ENCODE measurements at places on chromosomes 13 and 19.

GRCh38 chr13:111131611-111132010 lies 16.5 kb downstream of the ARHGEF7 start:
- DNase-seq, result no peak

DNA sequence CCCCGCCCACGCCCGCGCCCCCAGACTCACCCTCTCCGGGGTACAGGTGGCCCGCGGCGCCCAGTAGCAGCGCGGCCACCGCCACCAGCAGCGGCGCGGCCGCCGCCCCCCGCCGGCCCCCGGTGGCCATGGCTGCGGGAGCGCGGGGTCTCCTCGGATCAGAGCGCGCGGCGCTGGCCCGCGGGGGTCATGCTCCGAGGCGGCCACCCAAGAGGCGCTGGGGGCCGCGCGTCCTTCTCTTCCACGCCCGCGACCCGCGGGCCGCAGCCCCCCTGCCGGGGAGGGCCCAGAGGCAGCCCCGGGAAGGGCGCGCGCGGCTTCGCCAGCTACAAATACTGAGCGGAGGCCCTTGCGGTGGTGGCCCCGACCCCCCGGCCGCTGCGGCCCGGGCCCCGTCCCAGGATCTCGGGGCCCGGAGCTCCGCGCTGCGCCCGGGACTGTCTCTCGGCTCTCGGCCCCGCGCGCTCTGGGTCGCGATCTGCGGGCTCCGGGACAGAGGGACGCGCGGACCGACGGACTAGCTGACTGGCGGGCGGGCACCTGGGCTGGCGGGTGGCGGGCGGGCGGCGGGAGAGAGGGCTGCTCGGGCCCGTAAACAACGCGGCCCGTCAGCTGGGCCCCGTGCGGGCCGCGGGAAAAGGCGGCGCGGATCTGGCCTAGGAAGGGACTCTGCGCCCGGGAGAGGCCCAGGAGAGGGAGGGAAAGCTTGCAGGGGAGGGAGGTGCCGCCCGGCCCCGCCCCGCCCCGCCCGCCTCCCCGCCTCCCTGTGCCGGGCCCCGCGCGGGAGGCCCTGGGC lies at the start of gene INSR:
Gene INSR, minus strand, starts transcription at position 653 of the 796 bp plus-strand sequence. Its CDS starts 523 bp downstream, at position 130.
- DNase-seq, result peak; percentile 32

DNA sequence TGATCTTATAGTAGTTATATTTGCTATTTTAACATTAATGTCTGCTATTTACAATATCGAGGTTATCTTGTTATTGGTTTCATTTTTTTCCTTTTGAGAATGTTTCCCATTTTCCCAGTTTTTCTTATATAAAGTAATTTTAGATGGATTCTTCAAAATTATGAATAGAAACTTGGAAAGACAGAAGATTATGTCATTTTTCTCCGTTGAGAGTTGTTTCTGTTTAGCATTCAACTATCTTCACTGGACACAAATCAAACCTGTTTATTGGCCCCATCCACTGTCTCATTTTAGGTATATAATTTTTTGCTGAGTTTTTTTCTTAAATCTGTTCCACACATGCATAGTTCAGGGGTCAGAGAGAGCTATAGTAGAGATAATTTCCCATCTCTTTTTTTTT lies 1430.9 kb upstream of the MIR17HG start:
- DNase-seq, result no peak

DNA sequence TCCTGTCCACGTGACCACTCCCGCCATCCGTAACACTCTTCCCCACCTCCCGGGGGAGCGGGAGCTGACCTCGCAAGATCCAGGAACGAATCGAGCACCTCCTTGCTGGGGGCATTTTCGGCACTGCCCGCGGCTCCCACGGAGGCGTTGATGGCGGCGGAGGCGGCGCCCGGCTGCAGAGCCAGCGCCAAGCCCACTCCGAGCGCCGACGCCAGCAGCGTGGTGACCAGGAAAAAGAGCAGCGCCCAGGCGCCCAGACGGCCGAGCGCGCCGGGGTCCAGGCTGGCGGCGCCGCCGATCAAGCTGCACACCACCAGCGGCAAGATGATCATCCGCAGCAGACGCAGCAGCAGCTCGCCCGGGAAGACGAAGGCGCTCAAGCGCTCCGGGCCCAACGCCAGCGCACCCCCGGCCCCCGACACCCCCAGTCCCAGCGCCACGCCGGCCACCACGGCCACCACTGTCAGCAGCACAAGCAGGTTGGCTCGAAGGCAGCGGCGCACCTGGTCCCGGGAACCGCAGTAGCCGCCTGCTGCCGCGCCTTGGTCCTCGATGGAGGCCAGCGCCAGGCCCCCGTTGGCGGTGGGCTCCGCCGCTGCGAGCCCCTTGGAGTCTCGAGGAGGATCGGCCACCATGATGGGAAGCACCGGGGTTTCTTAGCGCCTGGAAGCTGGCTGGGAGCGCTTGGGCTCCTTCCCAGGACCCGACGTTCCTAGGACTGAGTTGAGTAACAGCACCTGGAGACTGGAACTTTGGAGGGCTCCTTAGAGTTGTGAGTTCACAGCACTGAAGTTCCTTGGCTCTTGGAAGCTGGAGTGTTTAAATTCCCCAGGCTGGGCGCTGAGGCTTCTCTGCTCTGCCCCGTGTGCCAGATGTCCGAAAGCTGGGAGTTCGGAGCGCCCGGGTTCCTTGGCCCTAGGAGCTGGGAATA lies 798 bp downstream of the SLC1A5 start:
- peak; percentile 45 for DNase-seq

DNA sequence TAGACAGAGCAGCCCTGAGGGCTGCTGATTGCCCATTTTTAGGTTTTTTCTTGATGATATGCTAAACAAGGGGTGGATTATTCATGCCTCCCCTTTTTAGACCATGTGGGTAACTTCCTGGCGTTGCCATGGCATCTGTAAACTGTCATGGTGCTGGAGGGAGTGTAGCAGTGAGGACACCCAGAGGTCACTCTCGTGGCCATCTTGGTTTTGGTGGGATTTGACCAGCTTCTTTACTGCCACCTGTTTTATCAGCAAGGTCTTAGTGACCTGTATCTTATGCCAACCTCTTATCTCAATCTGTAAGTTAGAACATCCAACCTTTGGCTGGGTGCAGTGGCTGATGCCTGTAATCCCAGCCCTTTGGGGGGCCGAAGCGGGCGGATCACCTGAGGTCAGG lies 148.0 kb downstream of the PTPRS start:
- no peak for DNase-seq

DNA sequence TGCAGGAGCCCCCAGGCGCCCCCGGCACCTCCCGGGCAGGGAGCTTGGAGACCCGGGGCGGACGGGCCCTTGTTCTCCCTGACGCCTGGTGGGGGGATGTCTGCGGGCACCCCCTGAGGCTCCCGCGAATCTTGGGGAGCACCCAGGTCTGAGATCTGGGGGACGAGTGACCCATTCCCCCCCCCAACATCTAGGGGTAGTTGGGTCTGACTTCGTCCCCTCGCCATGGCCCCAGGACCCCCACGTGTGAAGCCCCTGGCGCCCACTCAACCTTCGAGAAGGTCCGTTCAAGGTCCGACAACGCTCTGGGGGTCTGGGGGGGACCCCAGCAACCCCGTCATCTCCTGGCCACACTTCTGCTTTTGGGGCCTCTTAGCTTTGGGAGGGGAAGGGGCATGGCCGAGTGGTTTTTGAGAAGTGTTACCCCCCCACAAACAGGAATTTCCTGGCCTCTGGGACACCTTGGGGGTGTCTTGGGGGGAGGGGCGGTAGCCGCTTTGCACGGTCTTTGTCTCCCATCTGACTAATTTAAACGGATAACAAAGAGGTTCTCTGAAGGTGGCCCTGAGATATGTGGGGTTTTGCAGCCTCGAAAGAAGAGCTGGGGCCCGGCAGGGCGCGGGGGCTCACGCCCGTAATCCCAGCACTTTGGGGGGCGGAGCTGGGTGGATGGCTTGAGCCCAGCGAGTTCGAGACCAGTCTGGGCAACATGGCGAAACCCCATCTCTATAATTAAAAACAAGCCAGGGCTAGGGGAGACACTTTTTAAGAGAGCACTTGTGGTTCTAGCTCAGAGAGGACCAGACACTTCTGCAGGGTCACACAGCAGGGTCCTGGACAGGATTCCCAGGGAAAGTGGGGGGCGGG lies 608 bp downstream of the CNN2 start:
- DNase-seq, result no peak

All from activated CD4-positive, alpha-beta T cell treated with anti-CD3 and anti-CD28 coated beads for 4 hours (primary cell).